ENCODE measurements at places on chromosomes 3 and 15. TPM values are rescaled to one million over a fixed set of nuclear protein-coding genes. Genes with fewer than 3 reads are reported as not detected.

- no peak for DNase-seq
- H3K4me3 ChIP-seq = no peak overlapping the region
- H3K27me3 ChIP-seq = no peaks in the 10 kb centered on the region
- H3K27ac ChIP-seq = no peak overlapping the region
These were observed 161.7 kb downstream of the VGLL4 start for GRCh38 chr3:11482021-11482420.

DNA sequence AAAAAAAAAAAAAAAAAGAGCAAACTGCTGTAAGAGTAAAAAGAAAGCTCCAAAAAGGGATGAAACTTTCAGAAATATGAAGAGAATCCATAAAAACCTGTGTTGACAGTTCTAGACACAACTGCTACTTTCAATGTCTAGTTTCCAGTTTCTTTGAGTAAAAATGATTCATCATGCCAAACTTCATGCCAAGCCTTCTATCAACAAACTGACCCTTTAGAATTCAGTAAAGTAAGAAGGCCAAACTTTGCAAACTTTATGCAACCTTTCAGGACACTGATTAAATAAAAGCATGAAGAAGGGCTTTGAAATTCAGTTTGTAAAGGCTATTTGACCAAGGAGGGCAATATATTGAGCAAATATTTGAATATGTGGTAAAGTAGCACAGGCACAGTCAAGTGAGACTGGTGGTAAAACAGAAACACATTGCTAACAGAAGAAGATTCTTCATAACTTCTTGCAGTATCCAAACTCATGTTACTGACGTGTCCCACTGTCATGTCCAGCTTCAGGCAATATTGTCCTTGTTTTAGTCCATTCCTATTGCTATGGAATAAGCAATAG, 56.3 kb upstream of the CFAP20DC start:
- H3K27me3 ChIP-seq = no peaks in the 10 kb centered on the region
- H3K27ac ChIP-seq = no peak overlapping the region
- H3K4me1 ChIP-seq = no peaks in the 10 kb centered on the region
- no peaks in the 10 kb centered on the region for H3K36me3 ChIP-seq
- no peak overlapping the region for H3K4me3 ChIP-seq

GRCh38 chr3:170790647-170791046, 79.3 kb downstream of the RPL22L1 start:
- H3K4me1 ChIP-seq = no peaks in the 10 kb centered on the region
- H3K27ac ChIP-seq = no peak overlapping the region
- H3K4me3 ChIP-seq = no peak overlapping the region
- no peaks in the 10 kb centered on the region for H3K36me3 ChIP-seq

- peaks cover 46% of the 10 kb centered on the region for H3K4me1 ChIP-seq
- no peaks in the 10 kb centered on the region for H3K27me3 ChIP-seq
- H3K27ac ChIP-seq = peak overlapping the region; percentile 39
These were observed 5.6 kb downstream of the SLC25A38 start for GRCh38 chr3:39388741-39389248.

DNA sequence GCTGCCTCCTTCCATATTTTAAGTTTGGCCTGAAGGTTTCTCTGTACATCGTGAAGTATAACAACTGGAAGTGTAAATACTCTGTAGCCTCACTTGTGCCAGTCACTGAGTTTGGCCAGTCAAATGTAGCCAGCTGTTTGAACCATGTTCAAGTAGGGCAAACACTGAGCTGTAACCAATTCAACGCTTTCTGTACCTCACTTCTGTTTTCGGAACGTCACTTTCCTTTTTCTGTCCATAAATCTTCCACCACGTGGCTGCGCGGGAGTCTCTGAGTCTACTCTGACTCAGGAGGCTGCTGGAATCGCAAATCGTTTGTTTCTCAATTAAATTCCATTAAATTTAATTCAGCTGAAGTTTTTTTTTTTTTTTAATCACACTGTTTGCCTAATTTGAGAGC, 88.8 kb upstream of the RARB start:
- no peaks in the 10 kb centered on the region for H3K36me3 ChIP-seq
- H3K27me3 ChIP-seq = no peaks in the 10 kb centered on the region
- H3K27ac ChIP-seq = no peak overlapping the region
- H3K4me3 ChIP-seq = no peak overlapping the region
- no peaks in the 10 kb centered on the region for H3K4me1 ChIP-seq

DNA sequence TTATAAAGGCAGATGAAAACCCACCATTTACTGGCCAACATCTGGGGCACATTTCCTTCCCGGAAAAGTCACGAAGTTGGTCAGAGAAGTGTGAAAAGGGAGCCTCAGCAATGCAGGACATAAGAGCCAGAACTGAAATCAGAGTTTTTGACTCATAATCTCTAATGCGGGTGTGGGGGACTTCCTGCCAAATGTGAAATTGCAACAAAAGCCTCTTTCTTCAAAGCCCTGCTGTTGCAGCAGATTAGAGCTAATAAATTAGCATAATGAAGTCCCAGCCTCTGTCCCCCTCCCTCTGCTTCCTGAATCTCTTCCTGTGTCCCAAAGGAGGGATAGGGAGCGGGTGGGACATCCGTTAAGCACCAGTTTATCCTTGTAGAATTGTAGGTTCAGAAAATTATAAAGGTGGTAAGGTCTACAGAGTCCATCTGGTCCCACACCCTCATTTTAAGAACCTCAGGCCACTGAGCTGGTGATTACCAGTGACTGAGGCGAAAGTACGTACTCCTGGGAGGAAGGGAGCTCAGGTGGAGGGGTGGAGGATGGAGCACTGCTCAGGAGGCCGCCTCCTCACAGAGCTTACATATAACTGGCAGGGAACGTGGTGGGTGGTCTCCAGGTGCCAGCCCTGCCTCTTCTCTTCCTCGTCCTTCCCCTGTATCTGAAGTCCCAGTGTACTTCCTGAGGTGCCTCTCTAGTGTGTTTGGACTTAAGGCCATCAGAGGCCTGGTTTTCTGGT, 35.0 kb downstream of the ST6GAL1 start:
- H3K4me3 ChIP-seq = no peak overlapping the region
- H3K27ac ChIP-seq = no peak overlapping the region
- peaks cover 30% of the 10 kb centered on the region for H3K36me3 ChIP-seq
- no peaks in the 10 kb centered on the region for H3K27me3 ChIP-seq
- H3K4me1 ChIP-seq = peaks cover 33% of the 10 kb centered on the region
- peak; percentile 12 for DNase-seq

The EOMES gene
- total RNA-seq = 0.12 TPM

The PLA2G4E gene
- not detected for total RNA-seq

The FAM3D gene
- not detected for total RNA-seq

DNA sequence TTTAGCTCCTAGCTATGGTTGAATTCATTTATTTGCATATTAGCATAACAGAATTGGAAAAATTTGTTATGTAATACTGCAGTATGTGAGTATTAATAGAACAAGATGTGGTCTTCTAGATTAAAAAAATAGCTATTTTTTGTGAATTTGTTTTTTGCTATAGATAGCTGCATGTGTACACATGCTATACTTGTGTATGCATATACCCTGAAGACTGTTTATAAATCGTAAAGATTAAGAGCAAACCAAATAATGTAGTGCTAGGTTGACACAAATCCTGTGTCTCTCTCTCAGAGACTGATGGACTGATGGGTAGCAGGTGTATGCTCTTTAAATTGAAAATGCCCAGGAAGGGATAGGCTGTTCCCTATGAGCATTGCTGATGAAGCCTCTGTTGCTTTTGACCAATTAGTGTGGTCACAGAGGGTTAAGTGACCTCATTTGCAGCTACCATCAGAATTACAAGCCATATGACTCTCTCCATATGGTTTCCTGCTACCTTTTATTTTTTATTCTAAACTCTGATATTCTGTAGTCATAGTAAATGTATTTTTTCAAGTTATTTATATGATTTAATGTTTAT, 9.0 kb downstream of the PLCL2 start:
- H3K36me3 ChIP-seq = no peaks in the 10 kb centered on the region
- H3K4me3 ChIP-seq = no peak overlapping the region
- DNase-seq = no peak
- no peak overlapping the region for H3K27ac ChIP-seq
- H3K27me3 ChIP-seq = no peaks in the 10 kb centered on the region

The GOLGA6L7 gene
- total RNA-seq = not detected

DNA sequence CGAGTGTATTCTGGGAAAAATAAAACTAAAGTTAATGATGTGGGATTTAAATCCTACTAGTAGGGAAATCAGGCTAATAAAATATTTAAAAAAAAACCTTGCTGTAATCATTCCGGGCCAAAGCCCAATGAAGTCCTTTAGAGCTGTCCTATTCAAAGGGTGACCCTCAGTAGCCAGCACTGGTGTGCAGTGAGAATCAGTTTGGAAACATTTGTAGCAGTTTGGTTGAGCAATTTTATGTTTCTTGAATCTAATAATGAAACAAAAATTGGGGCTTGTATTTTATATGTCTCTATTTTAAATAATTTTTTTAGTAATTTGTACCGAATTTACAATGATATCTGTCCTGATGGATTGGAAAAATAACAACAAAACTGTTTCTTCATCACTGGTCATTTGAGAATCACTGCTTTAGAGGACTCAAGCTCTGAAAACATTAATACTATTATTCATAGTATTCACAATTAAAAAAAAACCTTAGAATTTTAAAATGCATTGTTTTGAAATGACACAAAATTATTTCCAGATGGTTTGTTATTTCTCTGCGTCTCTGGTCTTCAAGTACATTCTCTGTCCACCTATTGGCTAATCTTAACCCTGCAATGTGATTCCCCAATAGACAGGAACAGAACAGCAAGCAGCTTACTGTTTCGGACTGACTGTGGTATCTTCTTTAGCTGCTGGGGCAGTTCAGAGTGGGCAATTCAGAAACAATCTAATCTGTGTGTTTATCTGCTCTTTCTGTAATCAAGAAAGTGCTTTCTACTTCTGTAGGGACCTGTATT, 71.2 kb downstream of the OTOL1 start:
- H3K4me3 ChIP-seq = no peak overlapping the region
- no peaks in the 10 kb centered on the region for H3K4me1 ChIP-seq
- peaks cover 8% of the 10 kb centered on the region for H3K27me3 ChIP-seq
- no peak overlapping the region for H3K27ac ChIP-seq

The COL6A5 gene
- not detected for total RNA-seq

The RBM5 gene
- 129 TPM for total RNA-seq

DNA sequence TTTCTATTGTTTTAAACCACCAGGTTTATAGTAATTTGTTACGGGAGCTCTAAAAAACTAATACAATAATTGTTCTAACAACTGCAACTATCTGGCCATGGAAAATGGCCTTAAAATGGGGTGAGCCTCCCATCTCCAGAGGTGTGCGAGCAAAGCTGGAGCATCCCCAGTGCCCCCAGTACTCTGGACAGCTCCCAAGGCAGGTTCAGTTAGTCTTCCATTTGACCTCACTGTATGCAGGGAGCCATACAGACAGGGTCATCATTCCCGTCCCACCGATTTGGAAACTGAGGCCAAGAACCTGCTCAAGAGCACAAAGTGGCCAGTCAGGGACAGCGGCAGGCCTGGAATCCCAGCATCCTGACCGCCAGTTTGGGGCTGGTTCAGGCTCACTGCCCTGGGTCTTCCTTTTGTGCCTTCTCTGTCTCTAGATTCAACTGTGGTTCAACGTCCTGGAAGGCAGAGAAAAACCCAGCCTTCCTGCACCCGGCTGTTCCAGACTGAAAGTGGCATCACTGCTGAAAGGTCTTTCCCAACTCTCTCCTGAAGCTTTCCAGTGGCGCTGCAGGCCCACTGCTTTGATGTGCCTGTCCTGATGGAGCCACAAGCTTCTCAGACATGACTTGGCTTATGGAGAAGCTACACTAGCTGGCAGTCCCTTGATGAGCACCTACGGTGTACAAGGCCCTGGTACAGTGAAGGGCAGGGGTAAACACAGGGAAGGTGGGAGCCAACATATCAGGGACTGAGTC, 76.6 kb upstream of the LINGO1 start:
- peaks cover 2% of the 10 kb centered on the region for H3K27me3 ChIP-seq
- H3K27ac ChIP-seq = no peak overlapping the region
- DNase-seq = no peak
- H3K4me3 ChIP-seq = no peak overlapping the region
- H3K4me1 ChIP-seq = no peaks in the 10 kb centered on the region
- H3K36me3 ChIP-seq = no peaks in the 10 kb centered on the region

DNA sequence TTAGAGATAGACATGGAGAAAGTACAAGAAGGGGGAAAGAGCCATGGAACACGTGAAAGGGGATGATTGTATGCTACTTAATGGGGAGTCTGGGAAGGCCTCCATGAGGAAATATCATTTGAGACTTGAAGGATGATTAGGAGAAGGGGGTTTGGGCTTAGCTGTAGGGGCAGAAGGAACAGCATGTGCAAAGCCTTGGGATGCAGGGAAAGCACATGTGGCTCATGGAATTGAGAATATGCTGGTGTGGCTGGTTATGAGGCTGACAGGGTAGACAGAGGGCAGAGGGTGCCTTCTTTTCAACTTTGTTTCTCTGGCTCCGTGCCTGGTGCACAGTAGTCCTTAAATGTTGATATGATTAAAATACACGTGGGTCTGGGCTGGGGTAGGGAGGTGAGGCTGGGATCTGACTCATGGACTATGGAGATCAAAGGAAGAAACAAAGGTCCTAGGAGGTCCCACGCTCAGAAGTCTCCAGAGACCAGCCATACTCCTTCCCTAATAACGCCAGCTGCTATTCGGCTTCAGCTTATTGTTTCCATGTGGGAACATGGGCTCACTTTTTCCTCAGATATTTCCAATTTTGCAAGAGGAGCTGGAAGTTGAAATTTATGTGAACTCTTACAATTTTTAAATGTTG, 1.1 kb downstream of the GTF2E1 start:
- peak overlapping the region; percentile 96 for H3K27ac ChIP-seq
- H3K36me3 ChIP-seq = peaks cover 6% of the 10 kb centered on the region
- peaks cover 33% of the 10 kb centered on the region for H3K4me1 ChIP-seq
- no peaks in the 10 kb centered on the region for H3K27me3 ChIP-seq
- H3K4me3 ChIP-seq = peak overlapping the region; percentile 90

DNA sequence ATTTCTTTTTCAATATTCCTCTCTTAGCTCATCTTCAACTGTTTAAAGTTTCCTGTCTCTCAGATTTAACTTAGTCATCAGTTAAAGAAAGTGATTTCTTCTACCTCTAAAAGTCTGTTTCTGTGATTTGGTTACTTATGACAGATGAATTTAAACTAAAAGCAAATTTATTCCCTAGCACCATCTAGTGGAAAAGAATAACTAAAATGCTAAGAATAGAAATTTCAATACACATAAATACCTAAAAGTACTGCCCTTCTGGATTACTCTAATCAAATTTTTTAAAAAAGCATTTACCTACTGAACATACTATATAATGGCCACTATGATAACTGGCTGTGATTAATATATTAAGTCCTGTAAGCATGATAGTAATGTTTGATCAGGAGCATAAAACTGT, 14.0 kb upstream of the ZCWPW2 start:
- H3K27me3 ChIP-seq = no peaks in the 10 kb centered on the region
- DNase-seq = no peak
- H3K36me3 ChIP-seq = peaks cover 6% of the 10 kb centered on the region
- no peak overlapping the region for H3K4me3 ChIP-seq
- no peak overlapping the region for H3K27ac ChIP-seq

DNA sequence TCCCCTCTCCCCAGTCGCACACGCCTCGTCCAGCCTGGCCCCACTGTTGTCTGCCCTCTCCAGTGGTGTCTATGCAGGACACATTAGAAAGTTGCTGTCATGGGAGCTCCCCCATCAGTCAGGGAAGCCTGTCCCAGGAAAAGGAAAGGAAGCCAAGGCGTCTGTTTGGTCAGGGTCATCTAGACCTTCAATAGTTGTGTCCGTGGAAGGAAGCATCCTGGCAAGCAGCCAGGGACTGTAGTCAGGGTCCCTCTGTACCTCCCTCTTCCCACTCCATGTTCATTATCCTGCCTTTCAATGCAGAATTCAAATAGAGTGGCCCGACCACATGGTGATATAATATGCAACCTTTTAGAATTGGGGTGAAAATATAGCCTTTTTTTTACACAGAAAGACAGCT, 60.7 kb upstream of the RAB6B start:
- no peak overlapping the region for H3K4me3 ChIP-seq
- no peaks in the 10 kb centered on the region for H3K36me3 ChIP-seq
- DNase-seq = no peak

- no peak overlapping the region for H3K4me3 ChIP-seq
- no peak overlapping the region for H3K27ac ChIP-seq
- no peaks in the 10 kb centered on the region for H3K27me3 ChIP-seq
- no peak for DNase-seq
- no peaks in the 10 kb centered on the region for H3K4me1 ChIP-seq
These were observed 36.8 kb downstream of the LMLN start for GRCh38 chr3:197996855-197997254.

Data from activated naive CD4-positive, alpha-beta T cell treated with anti-CD3 and anti-CD28 coated beads for 36 hours (primary cell).